ENCODE measurements at places on chromosomes 6 and 20. TPM values are rescaled to one million over a fixed set of nuclear protein-coding genes. Genes with fewer than 3 reads are reported as not detected.

Gene ABHD12
- total RNA-seq: 81.1 TPM

Gene MOG
- total RNA-seq: not detected

Gene KIF13A
- total RNA-seq: 43.0 TPM

Gene PRKN
- total RNA-seq: 9.3 TPM

Gene MLIP
- total RNA-seq: 0.20 TPM

Gene NRSN1
- total RNA-seq: 0.12 TPM

Gene SNAI1
- total RNA-seq: 3.2 TPM

- DNase-seq: no peak
Measured at GRCh38 chr6:33164665-33165373, 27.4 kb downstream of the COL11A2 start.

- DNase-seq: no peak
Measured at GRCh38 chr6:143971482-143972205, 36.4 kb downstream of the PLAGL1 start.

- DNase-seq: no peak
Measured at GRCh38 chr6:109874086-109874485, 104.0 kb upstream of the GPR6 start.

DNA sequence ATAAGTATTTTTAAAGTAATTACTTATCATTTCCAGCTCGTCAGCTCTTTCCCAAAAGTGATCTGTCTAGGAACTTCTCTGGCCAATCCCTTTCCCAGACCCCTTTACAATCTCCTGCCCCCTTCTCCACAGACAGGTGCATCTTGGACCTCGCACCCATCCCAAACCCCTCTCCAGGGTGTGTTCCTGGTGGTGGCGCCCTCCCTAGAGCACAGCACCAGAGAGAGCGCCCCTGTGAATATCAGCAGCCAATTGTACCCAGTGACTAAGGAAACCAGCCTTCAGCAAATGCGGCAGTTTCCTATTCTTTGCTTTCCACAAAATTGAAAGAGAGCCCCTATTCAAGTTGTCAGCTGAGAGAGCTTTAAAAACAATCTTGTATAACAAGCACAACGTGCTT lies 157.7 kb downstream of the RNASET2 start:
- DNase-seq: no peak

DNA sequence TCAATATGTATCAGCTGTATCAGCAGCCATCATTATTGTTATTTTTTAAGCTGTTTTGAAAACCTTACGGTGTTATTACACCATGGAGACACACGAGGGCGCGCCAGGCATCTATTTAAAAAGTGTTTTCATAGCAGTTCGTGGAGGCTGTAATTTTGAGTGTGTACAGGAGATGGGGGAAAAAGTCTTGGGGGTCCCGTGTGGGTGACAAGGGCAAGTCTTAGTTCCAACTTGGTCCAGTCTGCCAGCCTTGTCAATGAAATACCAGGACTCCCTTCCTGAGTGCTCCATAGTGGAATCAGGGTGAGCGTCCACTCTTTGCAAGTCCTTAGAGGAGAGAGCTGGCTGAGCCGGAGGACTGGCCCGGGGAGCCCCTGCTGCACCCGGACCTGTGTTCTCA lies 43.3 kb downstream of the SLC2A10 start:
- peak; percentile 26 for DNase-seq

- no peak for DNase-seq
Measured at GRCh38 chr6:156474507-156475120, 302.6 kb upstream of the ARID1B start.

DNA sequence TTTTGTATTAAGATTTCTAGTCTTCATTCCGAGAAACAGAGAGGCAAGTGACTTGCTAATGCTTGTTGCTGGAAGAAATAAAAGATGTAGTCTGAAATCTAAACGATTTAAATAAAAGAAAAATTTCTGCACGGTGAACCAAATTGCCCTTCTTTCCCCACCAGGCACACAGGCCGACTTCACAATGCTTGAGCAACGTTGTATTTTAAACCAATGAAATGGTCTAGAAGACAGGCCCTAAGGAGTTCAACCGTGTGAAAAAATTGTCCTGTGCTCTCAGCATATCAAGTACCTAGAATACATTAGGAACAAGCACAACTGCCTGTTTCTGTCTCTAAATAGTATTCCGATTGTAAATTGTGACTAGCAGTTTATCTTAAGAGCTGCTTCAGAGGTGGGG lies 308.8 kb upstream of the SOX4 start:
- no peak for DNase-seq

DNA sequence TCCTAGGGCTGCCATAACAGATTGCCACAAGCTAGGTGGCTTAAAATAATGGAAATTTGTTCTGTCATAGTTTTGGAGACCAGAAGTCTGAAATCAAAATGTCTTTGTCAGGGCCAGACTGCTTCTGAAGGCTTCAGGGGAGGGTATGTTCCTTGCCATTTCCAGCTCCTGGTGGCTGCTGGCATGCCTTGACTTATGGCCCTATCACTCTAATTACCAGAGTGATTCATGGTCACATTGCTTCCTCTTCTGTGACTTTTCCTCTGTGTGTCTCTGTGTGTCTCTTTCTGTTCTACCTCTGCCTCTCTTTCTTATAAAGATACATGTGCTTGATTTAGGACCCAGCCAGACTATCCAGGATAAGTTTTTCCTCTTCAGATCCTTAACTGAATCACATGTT lies 635.2 kb upstream of the IMPG1 start:
- no peak for DNase-seq

DNA sequence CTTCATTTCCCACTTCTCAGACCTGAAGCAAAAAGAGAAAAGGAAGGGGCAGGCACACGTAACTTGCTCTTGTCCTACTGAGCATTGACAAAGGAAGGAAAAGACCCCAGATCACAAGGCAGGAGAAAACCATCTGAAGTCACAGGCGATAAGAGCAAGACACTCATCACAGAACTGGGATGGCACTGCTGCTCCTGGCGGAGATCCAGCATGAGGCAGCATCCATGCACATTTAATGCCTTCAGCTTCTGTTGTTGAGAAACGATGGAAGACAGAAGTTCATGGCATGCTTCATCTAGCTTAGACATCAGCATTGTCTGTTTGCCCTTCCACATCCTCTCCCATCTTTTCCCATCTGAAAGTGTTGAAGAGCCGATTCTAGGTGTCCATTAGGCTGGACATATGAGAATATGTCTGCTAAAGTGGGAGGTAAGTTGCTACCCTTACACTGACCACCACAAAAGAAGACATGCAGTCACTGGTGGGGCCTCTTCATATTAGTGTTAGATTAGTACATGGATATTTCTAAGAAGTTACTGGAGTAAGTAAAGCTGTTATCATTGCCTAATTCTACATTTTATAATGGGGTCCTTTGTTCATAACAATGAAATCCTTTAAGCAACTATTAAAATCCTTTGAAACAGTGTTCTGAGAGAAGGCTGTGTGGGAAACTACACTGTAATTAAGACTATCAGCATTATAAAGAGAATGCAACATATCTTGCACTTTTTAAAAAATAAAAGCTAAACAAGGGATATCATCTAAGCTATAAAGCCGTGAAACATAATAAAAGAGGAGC lies 618.5 kb downstream of the C6orf118 start:
- DNase-seq: no peak

DNA sequence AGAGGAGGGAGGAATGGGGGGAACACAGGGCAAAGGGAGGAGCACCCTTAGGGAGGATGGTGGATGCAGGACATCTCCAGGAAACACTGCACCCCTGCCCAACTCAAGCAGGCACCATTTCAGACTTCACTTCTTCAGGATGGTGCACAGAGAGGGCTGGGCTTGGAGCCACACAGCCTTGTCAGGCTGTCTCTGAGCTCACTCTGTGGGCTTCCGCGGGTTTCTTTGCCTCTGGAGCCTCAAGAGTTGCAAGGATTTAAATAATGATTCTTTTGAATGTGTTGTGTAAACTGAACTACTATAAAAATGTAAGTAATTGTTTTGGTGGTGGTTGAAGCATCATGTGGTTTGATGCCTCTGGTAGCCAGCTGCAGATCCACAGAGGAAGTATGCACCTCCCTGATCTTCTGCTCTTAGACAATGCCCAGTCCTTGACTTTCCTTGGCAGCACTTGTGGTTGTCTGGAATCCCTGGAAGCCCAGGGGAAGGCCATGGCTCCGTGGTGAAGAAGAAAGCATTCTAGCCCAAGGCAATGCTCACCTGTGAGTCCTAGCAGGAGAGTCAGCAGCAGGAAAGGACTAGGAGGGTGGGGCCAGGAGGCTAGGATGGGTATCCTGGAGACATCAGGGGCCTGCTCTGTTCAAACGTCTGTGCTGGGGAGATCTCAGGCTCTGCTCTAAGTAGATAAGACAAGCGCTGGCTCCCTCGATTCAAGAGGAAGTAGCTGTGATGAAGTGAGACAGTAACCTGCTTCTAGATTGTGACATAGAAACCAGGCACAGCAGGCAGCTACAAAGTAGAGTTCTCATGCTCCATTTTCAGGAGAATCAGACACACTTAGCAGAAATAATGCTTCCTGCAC lies 50.2 kb upstream of the SIRPG start:
- no peak for DNase-seq

DNA sequence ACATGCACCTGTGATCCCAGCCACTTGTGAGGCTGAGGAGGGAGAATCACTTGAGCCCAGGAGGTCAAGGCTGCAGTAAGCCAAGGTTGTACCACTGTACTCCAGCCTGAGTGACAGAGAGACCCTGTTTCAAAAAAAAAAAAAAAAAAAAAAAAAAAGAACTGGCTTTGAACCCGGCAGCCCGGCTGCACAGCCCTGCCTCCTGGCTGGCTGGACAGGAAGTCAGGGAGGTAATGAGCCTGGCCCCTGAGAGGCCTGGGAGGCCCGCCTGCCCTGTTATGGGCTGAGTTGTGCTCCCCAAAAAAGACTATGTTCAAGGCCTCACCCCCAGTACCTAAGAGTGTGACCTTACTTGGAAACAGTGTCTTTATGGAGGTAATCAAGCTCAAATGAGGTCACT lies 65.6 kb downstream of the ABHD12 start:
- DNase-seq: peak; percentile 7

GRCh38 chr6:145091586-145092142 lies 643.7 kb downstream of the EPM2A start:
- DNase-seq: no peak

GRCh38 chr20:56368351-56369134 lies 9.8 kb downstream of the FAM210B start:
- DNase-seq: no peak

DNA sequence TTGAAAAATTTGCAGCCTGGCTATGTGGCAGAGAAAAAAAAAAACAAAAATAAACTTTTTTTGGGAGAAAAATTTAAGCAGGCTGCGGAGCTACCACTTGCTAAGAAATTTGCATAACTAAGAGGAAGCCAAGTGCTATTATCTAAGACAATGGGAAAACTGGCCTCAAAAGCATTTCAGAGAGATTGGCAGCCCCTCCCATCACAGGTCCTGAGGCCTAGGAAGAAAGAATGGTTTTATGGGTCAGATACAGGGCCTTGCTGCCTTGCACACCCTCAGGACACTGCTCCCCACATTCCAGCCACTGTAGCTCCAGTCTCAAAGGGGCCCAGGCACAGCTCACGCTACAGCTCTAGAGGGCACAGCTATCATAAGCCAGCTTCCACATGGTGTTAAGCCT lies 777.9 kb downstream of the TENT5A start:
- no peak for DNase-seq

GRCh38 chr6:84432619-84433018 lies 205.2 kb upstream of the CEP162 start:
- no peak for DNase-seq

DNA sequence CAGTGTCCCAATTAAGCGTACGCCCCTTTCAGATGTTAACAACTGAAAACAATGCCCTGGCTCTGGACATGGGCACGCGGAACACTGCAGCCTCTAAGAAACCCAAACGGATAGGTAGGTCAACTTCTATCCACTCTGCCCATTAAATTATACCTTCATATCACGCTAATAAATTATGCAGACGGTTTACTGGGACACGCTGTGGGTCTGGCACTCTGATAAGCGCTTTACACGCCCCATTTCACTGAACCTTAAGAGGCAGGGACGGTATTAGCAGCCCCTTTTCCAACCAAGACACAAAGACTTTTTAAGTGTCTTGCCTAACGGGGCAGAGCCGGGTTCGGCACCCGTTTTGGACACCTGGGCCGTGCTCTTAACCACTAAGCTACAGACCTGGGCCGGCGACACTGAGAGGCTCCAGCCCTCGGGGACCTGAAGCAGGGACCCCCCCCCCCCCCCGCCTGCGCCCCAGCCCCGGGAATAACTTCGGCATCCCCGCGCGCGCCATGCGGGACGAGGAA lies 744 bp downstream of the STAU1 start:
- no peak for DNase-seq

DNA sequence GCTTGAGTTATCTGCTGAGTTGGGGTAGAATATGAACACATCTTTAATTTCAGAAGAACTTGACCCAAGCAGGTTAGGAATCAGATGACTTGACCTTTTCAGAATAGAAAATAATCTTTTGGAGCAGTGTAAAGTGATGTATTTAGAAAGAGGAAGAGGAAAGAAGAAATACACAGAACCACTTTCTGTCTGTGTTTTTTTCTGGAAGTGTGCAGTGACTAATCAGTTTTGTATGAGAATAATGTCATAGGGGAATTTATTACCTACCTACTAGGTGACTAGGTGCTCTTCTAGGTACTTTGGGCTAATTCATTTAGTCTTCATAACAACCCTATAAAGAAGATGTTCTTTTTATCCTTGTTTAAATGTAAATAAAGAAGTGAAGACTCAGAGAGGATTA lies 3.0 kb downstream of the PPP1R14C start:
- no peak for DNase-seq

- no peak for DNase-seq
Measured at GRCh38 chr20:62011403-62011790, 54.3 kb downstream of the TAF4 start.

DNA sequence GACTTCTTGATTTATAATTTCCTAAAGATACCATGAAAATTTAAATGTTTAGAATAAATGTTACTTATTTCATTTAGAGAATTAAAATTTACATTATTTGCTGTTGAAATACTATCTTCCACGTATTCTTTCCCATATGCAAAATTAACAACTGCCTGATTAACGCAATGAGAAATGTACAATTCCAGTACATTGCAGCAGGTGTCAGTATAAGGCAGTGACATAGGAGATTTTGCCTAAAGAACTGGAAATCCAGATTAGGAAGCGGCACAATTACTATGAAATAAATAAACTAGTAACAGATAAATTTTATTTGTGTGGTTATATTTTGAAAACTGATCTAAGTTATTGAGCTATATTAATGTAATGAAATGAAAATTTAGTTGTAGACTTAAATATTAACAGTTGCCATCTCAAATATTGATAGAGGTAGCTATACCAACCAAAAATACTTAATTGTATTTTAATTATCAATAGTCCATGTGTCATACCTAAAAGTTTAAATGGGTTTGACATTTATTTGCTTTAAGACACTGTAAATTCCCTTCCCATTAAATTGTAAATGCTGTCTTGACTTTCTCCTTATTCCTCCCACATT lies 300.2 kb downstream of the UTRN start:
- no peak for DNase-seq

DNA sequence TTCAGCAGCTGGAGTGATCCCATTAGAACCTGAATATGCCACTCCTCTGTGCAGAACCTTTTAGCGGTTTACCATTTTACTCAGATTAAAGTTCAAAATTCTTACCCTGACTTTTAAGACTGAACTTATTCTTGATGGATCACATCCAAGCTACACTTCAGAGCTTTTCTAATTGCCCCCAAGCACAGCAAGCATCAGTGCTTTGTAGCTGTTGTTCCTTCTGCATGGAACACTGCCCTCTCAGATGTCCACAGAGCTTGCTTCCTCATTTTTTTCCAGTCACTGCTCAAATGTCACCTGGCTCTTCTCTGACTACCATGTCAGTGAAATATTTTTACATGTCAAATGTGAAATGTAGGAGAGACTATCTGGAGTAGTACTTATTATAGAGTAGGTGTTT lies 1.6 kb upstream of the SLC35B3 start:
- DNase-seq: no peak

GRCh38 chr20:35329435-35330139 lies 37.4 kb upstream of the FAM83C start:
- DNase-seq: no peak

GRCh38 chr20:36969478-36970186 lies 18.1 kb upstream of the SAMHD1 start:
- no peak for DNase-seq

Data from mucosa of gallbladder (tissue), 1 donor.